ENCODE measurements at places on chromosomes 4 and X.

DNA sequence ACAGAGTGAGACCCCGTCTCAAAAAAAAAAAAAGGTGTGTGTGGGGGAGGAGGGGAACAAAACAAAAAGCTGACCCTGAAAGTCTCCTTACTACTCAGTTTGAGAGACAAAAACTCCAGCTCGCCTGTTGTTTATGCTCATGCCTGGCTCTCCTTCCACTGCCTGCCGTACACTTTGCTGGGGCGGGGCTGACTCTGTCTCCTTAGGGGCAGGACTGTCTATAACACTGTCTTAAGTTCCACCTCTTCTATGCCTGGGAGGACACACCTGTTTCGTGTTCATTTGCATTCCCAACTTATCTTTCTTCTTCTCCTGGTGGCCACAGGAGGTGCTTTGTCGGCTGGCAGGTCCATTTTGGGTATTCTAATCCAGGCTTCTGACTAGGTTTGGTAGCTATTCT, 81.4 kb downstream of the MTNR1A start:
- no peak for DNase-seq

- DNase-seq = no peak
Measured at GRCh38 chrX:109448282-109448938, 33.5 kb downstream of the GUCY2F start.

DNA sequence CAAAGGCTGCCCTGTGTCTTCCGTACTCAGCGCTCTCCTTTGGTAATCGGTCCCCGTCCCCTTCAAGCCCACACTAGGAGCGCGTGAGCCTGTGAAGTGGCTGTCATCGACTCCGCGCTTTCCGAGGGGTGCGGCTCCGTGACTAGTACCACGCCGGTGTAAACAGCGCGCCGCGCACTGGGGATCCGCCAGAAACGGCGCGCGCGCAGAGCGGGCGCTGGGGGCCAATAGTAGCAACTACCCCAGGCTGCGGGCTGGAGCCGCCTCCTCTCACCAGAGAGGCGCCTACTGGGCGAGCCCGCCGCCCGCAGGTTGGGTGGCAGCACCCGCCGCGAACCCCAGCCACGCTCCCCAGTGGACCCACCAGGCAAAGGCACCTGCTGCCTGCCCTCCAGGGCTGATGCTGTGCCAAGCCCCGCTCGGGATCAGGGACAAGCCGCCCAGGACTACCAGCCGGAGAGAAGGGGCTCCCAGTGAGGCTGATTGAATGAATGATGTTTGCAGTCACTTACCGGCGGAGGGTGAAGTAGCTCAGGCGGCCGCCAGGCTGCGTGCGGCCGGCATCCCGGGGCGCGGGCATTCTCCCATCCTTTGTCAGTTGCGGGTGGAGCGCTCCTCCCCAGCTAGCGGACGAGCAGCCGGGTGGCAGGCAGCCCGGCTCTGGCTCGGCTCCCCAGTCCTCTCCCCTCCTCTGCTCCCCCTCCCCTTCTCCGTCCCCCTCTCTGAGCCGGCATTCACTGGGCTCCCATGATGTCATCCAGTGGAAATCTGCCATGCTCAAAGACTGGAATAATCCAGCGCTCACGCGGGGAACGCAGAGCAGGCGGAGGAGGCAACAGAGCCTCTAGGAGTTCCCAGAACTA, 370.3 kb upstream of the SMIM31 start:
- DNase-seq = no peak

DNA sequence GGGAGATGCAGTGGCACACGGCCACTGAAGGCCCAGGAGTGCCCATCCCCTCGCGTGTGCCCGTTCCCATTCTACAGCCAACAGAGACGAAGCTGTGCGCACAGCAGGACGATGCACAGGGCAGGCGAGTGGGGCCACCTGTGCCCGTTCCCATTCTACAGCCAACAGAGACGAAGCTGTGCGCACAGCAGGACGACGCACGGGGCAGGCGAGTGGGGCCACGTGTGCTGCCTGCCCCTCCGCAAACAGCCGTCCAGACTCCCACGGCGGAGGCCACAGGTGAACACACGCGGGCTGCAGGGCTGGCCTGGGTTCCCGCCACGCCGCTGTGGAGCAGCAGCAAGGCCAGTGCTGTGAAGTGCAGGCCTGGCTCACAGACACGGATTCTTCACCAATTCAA, 32.0 kb downstream of the GAK start:
- no peak for DNase-seq

DNA sequence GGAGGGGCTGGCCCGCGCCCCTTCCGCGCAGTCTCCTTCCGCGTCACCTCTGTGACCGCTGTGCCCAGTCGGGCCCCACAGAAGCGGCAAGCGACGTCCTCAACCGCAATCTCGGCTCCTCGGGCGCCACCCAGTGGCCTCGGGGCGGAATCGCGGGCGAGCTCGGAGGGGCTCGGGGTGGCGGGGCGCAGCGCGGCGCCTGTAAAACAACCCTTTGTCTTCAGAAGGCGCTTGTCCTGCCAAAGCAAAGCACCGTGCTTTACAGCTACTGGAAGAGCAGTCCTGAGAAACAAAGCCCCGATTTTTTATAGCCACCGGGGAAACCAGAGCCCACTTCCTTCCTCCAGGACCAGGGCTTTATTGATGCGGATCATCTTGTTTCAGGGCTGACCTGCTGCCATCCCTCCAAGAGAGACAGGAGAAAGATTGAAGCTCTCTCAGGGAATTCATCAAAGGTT, 37.3 kb upstream of the CDKN2AIP start:
- peak; percentile 89 for DNase-seq

DNA sequence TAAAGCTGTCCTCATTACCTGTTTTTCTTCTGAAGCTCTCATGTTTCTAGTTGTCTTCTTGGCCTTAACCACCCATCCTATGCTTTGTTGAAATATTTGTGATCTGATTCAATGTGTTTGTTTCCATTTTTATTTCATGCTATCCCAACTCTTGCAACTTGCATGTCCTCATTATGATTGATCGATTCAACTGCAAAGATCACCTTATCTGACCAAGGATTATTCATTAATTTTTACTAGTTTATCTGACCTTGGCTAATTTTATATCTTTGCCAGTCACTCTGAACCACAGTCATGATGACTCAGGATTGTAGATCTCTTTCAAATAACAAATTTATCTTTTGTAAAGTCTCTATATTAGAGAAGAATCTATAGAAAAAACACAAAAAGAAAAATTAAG, 70.7 kb downstream of the UGT2A2 start:
- no peak for DNase-seq

GRCh38 chr4:2335729-2336101, 73.8 kb upstream of the MXD4 start:
- DNase-seq = no peak

GRCh38 chrX:45186643-45187026, 14.0 kb downstream of the DIPK2B start:
- no peak for DNase-seq

DNA sequence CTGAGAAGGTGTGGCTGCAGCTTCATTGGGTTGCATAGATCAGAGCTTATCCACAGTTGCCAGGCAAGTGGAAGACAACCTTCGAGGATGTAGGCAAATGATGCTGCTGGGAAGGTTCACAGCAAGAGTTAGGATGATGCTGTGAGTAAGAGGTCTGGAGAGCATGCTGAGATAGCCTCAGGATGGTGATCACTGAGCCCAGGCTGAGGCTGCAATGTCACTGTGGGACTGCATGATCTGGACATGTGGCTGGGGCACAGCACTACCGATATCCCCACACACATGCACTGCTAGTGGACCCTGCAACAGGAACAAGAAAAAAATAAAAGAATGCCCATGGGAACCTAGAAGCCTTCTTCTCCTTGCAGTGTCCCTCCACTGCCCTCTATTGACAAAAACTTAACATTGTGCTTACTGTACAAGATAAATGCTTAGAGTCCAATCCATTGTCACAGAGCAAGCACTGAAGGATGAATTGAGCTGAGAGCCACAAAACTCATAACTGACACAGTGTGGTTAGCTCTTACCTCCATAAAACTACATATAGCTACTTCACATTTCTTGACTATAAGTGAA, 105.6 kb downstream of the CNKSR2 start:
- DNase-seq = peak; percentile 57

- no peak for DNase-seq
Measured at GRCh38 chr4:122052677-122053076, 99.5 kb upstream of the BLTP1 start.

GRCh38 chr4:91447168-91447567, 856.6 kb upstream of the GRID2 start:
- DNase-seq = no peak

DNA sequence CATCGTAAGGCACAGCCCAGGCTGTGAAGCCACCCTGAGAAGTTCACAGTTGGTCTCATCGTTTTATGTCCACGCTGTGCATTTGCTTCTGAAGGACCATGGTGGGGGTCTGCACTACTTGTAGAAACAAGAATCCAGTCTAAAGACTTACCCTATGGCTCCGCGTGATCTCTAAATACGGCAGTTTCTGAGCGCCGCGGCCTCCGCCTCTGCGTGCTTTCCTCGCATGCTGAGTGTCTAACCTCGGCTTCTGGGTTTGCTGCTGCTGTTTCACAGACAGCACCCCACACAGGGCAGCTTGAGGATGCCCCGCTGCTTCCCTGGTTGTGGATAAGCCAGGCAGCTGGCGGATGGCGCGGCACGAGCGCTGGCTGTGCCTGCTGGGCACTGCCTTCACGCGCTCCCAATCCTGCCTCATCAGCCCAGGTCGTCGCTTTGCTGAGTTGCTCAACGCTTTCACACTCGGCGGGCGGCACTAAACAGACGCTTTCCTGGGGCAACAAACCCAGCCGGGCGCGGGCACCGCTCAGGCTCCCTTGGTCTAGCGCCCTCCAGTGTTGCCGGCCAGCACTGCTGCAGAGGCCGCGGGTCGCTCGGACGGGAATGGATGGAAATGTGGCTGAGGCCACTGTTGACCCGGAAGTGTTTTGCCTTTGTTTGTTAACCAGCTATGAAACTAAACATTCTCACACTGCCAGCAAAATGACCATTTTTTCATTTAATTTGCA, 39.2 kb downstream of the FGFRL1 start:
- no peak for DNase-seq

DNA sequence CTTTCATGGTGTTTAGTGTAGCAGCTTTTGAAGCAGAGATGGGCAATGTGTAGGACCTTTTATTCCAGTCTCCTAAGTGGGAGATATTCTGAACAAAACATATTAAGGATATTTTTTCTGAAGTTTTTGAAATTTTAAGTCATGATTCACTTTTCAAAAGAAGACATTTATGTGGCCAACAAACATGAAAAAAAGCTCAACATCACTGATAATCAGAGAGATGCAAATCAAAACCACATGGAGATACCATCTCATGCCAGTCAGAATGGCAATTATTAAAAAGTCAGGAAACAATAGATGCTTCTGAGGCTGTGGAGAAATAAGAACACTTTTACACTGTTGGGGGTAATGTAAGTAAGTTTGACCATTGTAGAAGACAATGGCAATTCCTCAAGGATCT, 76.0 kb downstream of the FAT4 start:
- no peak for DNase-seq

- DNase-seq = no peak
Measured at GRCh38 chrX:27599928-27600327, 9.8 kb downstream of the DCAF8L2 start.

- DNase-seq = no peak
Measured at GRCh38 chrX:15745179-15745578, 7.1 kb downstream of the CA5B start.

GRCh38 chr4:126799971-126800574, 832.7 kb upstream of the INTU start:
- no peak for DNase-seq

GRCh38 chr4:123536225-123536624, 139.6 kb downstream of the SPRY1 start:
- DNase-seq = no peak

DNA sequence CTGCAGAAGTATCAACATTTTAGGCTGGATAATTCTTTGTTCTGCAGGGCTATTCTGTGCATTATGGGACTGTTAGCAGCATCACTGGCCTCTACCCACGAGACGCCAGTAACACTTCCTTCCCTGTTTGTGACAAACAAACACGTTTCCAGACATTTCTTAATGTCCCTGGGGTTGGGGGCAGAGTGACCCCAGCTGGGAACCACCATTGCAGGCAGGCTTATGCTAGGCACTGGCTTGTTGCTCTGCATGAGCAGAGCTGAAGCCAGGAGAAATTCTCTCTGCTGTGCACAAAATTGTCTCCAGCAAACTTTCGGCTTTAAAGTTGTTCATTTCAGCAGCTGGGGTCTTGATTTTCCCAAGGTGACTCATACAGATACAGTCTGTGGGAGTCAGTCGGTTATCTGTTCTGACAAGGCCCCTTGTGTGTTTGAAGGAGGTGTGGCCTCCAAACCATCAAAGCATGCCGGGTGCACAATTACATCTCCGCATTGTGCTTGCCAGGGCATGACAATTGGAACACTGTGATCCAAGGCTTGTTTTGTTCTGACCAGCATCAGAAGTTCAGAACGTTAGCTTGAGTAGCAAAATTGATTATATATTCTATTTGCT, 156.4 kb upstream of the BOD1L1 start:
- no peak for DNase-seq

GRCh38 chr4:48017108-48017571, 568 bp downstream of the NIPAL1 start:
- DNase-seq = peak; percentile 7

- no peak for DNase-seq
Measured at GRCh38 chr4:145828802-145829485, 109.7 kb downstream of the ZNF827 start.

DNA sequence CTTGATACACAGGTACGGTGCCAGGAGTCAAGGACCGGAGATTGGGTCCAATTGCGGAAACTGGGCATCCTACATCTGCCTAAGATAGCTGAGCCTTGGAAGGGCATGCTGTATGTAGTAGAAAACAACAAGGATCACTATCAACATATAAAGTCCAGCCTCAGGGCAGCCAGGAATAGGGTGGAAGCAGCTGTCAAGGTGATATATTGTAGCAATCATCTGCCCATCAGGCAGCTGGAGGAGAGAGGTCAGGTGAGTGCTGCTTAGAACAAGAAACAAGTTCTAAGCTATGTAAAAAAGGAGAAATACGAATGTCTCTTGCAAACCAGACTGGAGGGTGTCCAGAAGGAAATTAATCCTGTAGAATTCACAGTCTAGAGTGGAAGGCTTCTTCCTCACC, 34.8 kb downstream of the KCNE5 start:
- DNase-seq = no peak

- no peak for DNase-seq
Measured at GRCh38 chrX:10828640-10829039, 208.3 kb upstream of the MID1 start.

GRCh38 chr4:34280131-34280530, 1964.2 kb downstream of the ARAP2 start:
- DNase-seq = no peak

DNA sequence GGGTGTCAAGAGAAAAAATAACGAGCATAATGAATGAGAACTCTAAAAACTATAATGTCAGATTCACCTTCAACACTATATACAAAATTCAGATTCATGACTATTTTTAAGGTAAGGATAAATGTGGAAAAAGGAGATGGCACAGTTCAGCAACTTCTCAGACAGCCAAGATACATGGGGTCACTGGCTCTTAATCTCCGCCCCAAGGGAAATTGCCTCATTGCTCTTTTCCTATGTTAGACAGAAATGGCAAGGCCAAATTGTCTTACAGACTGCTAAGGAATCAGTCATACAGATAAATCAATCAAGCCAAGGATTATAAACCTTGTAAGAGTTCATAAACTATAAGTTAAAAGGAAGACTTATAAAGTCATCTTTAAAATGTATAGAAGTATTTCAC, 183.4 kb downstream of the OPHN1 start:
- DNase-seq = no peak

Measured in stimulated activated naive CD4-positive, alpha-beta T cell (primary cell).